NCI-H1417 (cell line): ENCODE measurements at places on chromosomes 12 and 14.
A peak's percentile ranks its signal among the peaks of the same experiment; 100 is the strongest.

- DNase-seq, result no peak
Measured at GRCh38 chr12:7354529-7354928, 50.7 kb downstream of the ACSM4 start.

GRCh38 chr14:85934886-85935254, 404.9 kb downstream of the FLRT2 start:
- peak; percentile 47 for DNase-seq

- DNase-seq, result no peak
Measured at GRCh38 chr12:124008595-124008994, 35.6 kb downstream of the ZNF664 start.

GRCh38 chr14:73613419-73613963, 1.2 kb downstream of the ACOT6 start:
- no peak for DNase-seq
